Activated effector memory CD4-positive, alpha-beta T cell treated with anti-CD3 and anti-CD28 coated beads, Interleukin-2, amount 50 U/mL, for 16 hours (primary cell): ENCODE measurements at places on chromosomes 4 and X.

DNA sequence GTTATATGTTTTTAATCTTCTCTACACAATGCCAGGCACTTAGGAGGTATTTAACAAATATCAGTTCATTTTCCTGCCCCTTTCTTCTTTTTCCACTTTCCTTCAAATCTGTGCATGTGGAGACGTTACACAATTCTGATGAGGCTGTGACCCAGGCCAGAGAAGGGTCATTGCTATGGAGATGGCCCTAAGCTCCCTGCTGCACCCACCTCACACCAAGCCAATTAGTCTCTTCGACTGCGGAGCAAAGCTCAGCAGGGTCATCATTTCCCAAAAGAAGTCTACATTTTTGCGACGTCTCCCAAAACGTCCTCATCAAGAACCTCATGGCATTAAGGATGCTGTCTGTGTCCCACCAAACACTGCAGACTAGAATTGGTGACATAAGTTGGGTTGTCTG lies 28.9 kb upstream of the VEGFD start:
- DNase-seq = no peak

- DNase-seq = no peak
Measured at GRCh38 chr4:19492606-19493005, 759.1 kb upstream of the SLIT2 start.

DNA sequence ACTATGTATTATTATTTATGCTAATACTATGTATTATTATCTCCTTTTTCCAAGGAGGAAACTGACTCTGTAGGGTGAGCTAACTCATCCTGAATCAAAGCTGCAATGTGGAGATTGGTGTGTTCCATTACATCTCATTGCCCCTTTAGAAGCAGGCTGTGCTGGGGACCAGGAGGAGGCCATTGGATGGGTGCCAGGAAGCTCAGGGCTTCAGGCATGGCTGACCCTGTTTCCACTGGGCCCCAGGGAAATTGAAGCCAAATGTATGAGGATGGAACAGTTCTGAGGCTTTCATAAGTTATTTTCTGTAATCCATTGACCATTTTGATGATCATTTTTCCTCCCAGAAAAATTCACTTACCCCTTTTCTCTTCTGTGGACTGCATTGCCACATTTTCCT lies 418.8 kb upstream of the ZFP42 start:
- no peak for DNase-seq

DNA sequence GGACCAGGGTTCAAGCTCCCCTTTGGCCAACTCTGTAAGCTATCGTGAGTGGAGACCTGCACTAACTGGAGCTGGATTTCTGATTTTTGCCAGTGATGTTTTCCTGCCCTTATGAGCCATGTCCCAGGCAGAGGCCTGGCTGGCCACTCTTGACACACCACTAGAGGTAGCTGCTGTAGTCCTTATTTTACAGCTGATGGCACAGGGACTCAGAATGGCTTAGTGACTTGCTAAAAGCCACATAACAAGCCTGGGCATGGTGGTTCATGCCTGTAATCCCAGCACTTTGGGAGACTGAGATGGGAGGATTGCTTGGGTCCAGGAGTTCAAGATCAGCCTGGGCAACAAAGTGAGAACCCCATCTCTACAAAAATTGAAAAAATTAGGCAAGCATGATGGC lies 33.4 kb downstream of the CYTL1 start:
- no peak for DNase-seq

- no peak for DNase-seq
Measured at GRCh38 chr4:186685767-186686183, 37.9 kb downstream of the FAT1 start.

DNA sequence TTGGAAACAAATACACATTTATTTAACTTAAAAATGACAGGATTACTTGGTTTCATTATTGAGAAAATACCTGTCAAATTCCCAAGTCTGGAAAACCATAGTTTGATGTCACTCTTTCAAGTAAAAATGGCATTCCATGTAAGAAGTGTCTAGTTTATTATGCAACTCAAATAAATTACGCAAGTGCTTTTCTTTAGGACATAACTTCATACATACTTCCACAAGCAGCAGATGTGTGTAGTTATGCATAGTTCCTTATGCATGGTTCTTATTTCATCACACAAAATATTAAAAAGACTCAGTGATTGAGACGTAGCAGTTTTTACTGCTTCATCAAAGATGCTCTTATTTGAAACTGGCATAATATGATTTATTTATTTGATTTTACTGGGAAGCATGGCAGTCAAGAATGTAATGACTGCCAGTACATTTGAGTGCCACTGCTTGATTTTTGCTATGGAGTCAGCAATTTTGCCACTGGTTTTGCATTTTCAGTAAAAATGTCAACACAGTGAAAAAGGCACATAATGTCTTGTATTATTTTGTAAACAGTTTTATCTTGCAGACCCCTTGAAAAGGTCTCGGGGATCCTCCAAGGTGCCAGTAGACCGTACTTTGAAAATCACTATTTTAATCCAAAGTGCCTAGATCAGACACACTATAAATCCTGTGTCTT lies 62.1 kb downstream of the CLCN3 start:
- no peak for DNase-seq
